RWPE2 (cell line): ENCODE measurements at places on chromosomes 5 and 9.

DNA sequence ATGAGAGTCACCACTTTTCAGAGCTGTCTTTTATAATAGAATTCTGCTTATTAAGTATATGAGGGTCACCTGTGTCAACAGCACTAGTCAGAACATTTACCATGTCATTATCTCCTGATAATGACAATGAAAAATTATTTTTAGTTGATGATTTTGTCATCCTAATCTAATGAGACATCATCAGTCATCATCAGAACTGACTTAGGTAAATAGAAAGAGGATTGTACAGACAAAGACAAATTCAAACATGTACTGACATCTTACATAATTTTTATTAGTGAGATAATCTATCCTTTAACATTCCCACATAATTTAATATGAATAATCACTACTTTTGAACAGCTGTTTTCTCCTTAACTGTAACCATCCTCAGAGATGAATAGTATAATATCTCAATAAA lies 22.6 kb downstream of the CDH9 start:
- DNase-seq, result no peak

- no peak for DNase-seq
Measured at GRCh38 chr9:7816021-7816420, 16.4 kb upstream of the DMAC1 start.

GRCh38 chr5:127307868-127308267 lies 17.3 kb downstream of the MEGF10 start:
- no peak for DNase-seq

DNA sequence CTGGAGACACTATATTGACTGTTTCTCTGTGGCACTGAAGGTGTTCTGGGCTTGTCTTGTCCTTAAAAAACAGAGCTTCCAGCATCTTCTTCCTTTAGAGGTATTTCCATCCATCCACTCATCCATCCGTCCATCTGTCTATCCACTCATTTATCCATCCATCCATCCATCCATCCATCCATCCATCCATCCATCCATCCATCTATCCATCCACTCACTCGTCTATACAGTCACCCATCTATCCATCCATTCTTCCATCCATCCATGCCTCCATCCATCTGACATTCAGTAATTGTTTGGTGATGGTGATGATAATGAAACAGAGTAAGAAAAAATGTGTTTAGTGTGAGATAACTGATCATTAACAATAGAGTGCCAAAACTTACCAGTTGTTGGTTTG lies 334.8 kb downstream of the NSG2 start:
- no peak for DNase-seq

DNA sequence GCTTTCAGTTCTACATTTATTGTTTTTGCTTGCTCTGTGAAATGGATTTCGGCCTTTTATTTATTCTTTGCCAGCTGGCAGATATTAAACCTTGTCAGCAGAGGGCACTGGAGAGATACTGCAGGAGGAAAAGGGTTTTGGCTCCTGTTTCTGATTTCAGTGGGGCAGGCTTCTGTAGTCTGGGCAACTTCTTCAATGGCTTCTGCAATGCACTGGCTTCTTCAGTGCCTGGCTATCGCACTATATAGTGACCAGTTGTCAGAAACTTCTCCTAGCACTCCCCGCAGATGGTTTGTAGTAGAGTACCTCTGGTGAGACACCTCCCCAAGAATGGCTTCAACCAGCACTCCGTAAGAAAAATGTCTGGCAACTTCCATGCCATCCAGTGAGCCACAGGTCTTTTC lies 3.2 kb upstream of the NFX1 start:
- DNase-seq, result no peak

DNA sequence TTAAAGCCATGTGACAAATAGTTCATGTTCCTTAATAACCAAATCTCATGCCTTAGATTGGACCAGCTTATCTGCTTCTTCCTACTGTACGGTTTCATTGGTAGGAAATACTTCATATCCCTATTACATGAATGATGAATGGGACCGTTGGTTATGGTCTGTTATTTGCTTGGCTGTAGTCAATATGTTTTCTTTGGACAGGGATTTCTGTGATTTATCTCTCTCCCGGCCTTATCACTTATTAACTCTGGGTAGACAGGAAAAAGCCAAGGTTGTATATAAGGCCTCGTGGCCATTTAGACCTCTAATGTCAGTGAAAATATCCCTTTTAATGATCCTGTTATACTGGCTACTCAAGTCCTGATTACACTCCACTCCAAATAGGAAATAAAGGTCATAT lies 330.6 kb downstream of the EBF1 start:
- no peak for DNase-seq

GRCh38 chr9:95273369-95274022 lies 44.0 kb downstream of the FANCC start:
- no peak for DNase-seq

GRCh38 chr5:153523211-153523610 lies 32.7 kb downstream of the GRIA1 start:
- no peak for DNase-seq

DNA sequence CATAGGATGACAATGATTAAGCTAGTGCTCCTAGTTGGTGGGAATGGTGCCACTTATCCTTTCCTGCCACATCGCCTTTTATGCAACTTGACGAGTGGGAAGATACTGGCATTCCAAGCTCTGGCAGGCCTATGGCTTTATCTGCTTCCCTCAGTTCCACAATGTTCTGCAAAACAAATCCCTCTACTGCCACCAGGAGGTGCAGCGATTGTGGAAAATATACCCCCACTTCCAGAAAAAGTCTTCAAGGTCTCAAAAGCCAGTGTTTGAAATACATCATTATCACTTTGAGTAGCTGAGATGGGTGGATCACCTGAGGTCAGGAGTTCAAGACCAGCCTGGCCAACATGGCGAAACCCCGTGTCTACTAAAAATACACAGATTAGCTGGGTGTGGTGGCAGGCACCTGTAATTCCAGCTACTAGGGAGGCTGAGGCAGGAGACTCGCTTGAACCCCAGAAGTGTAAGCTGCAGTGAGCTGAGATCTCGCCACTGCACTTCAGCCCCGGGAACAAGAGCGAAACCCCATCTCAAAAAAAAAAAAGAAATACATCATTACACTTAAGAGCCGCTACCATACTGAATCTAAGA lies 3.4 kb downstream of the CLINT1 start:
- no peak for DNase-seq

GRCh38 chr9:80085668-80086067 lies 513.9 kb downstream of the TLE4 start:
- no peak for DNase-seq

DNA sequence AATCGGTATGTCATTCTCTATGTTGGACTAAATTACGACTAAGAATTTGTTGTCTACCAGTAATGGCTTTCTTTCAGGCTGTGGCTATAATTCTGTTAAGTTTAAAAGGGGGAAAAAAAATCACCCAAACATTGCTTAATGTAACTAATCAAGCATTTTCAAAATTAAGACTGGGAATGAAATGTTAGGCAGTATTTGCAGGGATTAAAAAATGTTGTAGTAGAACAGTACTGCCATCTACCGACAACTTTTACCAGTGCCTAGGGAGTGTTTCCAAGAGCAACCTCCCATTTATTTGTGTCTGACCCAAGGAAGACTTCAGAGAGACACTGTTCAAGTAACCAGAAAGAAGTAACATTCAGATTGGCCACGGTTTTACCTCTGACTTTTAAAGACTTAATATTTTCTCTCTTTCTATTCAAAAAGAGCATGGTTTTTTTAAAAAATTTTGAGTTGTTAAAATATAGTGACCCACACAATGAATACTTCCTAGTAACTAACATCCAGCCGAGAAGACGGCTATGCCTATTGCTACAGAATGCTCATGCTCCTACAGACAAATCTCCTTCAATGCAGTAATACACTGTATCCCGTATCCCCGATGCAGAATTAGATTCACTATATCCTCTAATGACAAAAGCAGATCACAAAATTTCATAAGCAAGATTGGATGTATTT lies 92.4 kb downstream of the ARL15 start:
- no peak for DNase-seq

- no peak for DNase-seq
Measured at GRCh38 chr9:108057421-108058134, 568.0 kb upstream of the KLF4 start.

- no peak for DNase-seq
Measured at GRCh38 chr9:124624735-124624992, 117.5 kb upstream of the NR5A1 start.

GRCh38 chr5:155799308-155799707 lies 527.7 kb upstream of the SGCD start:
- no peak for DNase-seq

GRCh38 chr5:83608122-83608521 lies 112.5 kb downstream of the HAPLN1 start:
- no peak for DNase-seq

DNA sequence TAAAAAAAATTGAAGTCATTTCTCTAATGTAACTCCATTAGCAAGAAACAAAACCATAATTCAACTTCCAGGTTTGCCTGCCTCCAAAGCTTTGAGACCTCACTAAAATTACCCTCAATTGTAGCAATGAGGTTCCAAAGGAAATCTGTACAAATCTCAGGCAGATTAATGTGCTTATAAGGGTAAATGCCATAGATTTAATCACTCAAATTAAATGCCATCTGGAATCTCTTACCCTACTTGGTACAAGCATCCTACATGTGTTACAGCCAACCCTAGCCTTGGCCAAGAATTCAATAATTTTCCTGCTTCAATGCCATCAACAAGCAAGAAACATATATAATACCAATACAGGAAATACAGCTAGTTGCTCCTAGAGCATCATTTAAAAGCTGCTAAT lies 452.8 kb downstream of the RAB3C start:
- DNase-seq, result no peak

DNA sequence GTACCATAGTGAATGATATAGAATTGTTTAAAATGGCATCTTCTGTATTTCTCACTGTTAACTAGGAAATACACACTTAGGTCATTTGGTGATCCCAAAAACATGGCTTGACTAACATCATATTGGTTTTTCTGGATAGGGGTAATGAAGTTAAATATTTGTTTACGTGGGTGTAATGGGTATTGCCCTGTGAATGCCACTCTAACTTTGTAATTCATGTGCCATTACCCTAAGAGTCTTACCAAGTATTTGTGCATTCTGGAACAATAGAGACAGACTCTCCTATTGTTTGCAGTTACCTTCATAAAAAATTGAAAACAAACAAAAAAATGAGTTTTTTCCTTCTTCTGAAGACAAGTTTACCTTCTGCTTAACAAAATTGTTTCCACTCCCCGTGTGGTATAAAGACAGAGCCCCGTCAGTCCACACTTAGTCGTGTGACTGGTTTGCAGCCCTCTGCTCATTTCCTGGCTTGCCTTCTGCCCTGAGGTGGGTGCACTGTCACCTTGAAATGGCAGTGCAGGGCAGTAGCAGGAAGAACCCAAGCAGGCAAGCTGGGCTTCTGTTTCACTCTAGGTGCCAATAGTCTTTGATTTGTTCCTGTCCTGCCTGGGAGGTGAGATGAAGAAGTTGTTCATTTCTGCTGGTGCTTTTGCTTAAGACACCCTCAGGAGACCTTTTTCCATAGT lies 9.6 kb upstream of the CATSPER3 start:
- DNase-seq, result no peak

- DNase-seq, result no peak
Measured at GRCh38 chr5:43268188-43268820, 44.9 kb downstream of the HMGCS1 start.

DNA sequence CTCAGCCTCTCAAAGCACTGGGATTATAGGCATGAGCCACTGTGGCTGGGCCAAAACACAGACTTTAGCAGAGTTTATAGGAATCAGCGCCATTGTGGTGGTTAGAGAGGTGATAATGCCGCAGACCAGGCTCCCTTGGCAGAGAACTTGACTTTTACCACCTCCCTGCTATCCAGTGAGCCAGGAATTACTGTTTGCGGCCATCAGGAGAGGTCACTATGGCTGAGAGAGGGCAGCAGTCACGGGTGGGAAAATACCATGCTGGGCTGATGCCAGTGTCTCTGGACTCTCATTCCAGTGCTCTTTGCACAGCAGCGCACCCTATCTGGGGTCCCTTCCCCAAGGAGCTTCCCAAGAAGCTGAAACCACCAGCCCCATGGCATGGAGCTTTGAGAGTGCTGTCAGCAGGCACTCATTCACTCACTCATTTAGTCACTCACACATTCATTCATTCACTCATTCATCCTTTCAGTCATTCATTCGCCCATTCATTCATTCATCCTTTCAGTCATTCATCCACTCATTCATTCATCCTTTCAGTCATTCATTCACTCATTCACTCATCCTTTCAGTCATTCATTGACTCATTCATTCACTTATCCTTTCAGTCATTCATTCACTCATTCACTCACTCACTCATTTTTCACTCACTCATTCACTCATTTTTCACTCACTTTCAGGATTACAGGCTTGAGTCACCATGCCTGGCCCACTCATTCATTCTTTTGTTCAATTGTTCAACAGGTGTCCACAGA lies 27.3 kb upstream of the RNU6ATAC start:
- no peak for DNase-seq

- DNase-seq, result peak; percentile 68
Measured at GRCh38 chr5:3594510-3595005, 1.1 kb upstream of the IRX1 start.

DNA sequence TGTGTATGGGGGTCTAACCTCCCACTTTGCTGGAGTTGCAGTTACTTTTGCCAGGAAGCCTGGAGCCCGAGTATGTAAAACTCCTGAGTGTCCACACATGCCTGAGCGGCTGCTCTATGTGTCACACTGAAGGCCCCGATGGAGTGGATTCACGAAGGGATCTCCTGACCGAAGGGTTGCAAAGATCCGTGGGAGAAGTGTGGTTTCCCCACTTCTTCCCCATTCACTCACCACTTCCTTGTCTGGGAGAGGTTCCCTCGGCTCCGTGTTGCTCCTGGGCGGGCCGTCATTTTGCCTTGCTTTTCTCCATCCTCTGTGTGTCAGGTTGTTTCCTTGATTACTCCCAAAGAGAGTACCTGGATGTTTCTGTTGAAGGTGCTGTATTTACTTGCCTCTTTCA lies 16.2 kb upstream of the IL3 start:
- DNase-seq, result no peak

DNA sequence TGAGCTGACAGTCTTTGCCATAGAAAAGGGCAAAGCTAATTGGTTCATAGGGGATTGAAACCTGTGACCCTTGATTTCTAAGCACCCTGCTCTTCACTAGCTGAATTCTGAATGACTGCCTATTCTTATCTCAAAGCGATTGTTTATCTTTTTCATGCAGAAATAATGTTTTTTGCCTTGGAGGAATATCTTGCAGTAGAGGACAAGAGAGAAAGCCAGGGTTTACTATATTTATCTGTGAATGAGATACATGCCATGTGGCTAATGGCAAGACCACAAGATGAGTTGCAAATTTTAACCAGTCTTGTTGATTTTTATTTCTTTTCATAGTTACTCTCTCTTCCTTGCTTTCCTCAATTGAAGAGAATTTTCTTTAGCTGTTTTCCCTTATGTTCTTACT lies 185.0 kb downstream of the CNTLN start:
- no peak for DNase-seq

GRCh38 chr9:18791074-18791473 lies 241.9 kb downstream of the SAXO1 start:
- no peak for DNase-seq
